Tibial nerve (tissue), 4 donors: ENCODE measurements at places on chromosomes 11 and 22. TPM values are rescaled to one million over a fixed set of nuclear protein-coding genes. Genes with fewer than 3 reads are reported as not detected.

- no peak overlapping the region for H3K27ac ChIP-seq
- DNase-seq = no peak
- peaks cover 42% of the 10 kb centered on the region for H3K4me1 ChIP-seq
- H3K27me3 ChIP-seq = no peaks in the 10 kb centered on the region
- no peak overlapping the region for H3K4me3 ChIP-seq
Measured at GRCh38 chr11:61787928-61788491, 4.4 kb downstream of the TMEM258 start.

DNA sequence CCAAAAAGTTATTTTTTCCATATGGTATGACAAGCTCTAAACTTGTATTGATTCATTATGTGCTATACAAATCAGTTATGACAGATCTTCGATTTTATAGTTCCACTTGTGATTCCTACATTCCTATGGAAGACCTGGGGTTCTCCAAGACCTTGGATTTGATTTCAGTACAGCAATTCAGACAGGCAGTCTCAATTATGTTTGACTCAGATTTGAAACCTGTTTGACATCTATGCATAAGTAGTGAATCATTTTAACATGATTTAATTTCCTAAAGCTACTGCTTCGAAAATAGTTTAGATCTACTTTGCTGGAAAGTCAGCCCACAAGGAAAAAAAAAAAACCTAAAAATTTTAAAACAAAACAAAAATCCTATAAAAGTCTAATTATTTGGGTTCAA, 820.4 kb downstream of the LUZP2 start:
- H3K27ac ChIP-seq = no peak overlapping the region
- no peak overlapping the region for H3K4me3 ChIP-seq
- no peak for DNase-seq
- H3K27me3 ChIP-seq = no peaks in the 10 kb centered on the region

GRCh38 chr11:93487032-93487483, 56.1 kb downstream of the SMCO4 start:
- no peaks in the 10 kb centered on the region for H3K27me3 ChIP-seq
- H3K4me3 ChIP-seq = no peak overlapping the region
- H3K27ac ChIP-seq = no peak overlapping the region
- no peaks in the 10 kb centered on the region for H3K36me3 ChIP-seq

- no peak overlapping the region for H3K27ac ChIP-seq
- no peak overlapping the region for H3K4me3 ChIP-seq
- peaks cover 15% of the 10 kb centered on the region for H3K4me1 ChIP-seq
- no peaks in the 10 kb centered on the region for H3K36me3 ChIP-seq
- no peak for DNase-seq
- H3K27me3 ChIP-seq = no peaks in the 10 kb centered on the region
Measured at GRCh38 chr11:61885166-61885778, 6.1 kb downstream of the FADS3 start.

GRCh38 chr11:118956094-118956846, at the start of gene UPK2:
TSS of gene UPK2 (plus strand) at chr11:118956298. CDS start at chr11:118956351, 53 bp downstream.
- peaks cover 12% of the 10 kb centered on the region for H3K27me3 ChIP-seq
- peaks cover 7% of the 10 kb centered on the region for H3K4me1 ChIP-seq

TRPM5 gene
- not detected for total RNA-seq

ADAMTS15 gene
- 18.4 TPM for total RNA-seq

SLC5A12 gene
- total RNA-seq = 0.44 TPM

POU2AF2 gene
- 0.78 TPM for total RNA-seq
